ENCODE measurements at places on chromosomes 11 and 22.

- no peak for DNase-seq
These were observed 24.7 kb downstream of the KCNE3 start for GRCh38 chr11:74442636-74443035.

DNA sequence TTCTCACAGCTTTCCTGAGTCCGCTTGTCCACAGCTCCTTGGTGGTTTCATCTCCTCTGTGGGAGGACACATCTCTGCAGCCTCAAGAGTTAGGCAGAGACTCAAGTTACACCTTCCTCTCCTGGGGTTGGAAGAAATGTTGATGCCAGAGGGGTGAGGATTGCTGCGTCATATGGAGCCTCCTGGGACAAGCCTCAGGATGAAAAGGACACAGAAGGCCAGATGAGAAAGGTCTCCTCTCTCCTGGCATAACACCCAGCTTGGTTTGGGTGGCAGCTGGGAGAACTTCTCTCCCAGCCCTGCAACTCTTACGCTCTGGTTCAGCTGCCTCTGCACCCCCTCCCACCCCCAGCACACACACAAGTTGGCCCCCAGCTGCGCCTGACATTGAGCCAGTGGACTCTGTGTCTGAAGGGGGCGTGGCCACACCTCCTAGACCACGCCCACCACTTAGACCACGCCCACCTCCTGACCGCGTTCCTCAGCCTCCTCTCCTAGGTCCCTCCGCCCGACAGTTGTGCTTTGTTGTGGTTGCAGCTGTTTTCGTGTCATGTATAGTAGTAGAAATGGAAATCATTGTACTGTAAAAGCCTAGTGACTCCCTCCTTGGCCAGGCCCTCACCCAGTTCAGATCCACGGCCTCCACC lies 11.7 kb downstream of the RASD2 start:
- DNase-seq, result peak; percentile 59

DNA sequence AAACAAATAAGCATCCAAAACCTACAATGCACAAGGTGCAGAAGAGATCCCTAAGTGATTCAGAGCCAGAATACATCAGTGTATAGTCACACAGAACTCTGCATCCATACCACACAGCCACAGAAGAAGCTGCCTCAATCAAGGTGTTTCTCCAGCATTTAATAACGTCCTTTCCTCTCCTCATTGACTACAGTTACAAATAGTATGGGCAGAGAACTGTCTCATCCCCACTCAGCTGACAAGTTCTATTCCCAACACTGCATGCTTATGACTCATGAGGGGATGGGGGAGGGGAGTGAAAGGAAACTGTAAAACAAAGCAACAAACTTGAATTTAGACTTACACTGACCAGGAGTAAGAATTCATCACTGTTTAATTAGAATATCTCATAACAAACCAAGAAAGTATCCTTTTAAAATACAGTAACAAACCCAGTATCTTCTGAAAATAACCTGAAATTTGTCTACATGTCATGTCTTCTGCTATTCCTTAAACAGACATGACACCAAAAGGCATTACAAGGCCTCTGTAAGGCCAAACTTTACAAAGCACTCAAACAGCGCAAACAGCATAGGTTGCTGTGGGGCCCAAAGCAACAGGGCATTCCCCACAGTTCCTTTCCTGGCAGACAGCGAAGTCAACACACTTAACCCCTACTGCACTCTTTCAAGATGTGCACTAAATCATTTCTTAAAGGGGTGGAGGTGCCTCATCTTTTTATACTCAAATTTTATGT lies 29.3 kb downstream of the CELF1 start:
- peak; percentile 34 for DNase-seq

DNA sequence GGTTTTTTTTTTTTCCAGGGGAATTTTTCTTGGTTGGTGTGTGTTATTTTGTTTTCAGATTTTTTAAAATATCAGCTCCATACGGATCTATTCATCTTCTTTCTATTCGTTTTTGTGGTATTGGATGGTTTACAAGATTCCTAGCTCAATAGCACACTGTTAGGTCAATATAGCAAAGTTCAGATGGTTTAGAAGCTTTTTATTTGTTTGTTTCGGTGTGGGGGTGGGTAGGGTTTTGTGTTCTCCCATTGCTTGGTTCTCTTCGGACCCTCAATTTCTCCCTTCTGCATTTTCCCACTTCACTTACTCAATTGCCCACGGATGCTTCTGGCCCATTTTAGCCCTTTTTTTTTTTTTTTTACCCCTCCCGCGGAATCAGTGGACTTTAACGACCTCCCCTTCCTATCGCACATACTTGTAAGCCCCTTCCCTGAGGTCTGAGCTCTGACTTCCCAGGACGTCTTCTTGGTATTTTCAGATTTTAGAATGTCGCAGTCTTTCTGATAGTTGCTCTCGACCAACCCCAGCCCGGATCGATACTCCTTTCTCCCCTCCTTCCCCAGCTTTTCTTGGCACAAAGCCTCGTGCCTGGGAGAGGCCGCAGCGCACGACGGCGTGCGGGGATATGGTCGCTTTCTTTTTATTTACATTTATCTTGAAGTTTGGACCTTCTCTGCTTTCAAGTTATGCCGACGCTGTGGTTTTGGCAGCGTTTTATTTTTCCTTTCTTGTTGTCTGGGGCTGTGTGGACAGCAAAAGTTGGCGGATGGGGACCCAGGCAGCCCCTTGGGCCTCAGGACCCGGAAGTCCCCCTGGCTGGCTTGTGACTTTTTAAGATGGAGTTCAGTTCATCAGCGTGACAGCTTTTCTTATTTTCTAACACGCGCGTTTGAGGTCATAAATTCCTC lies 4.4 kb upstream of the SPDYC start:
- DNase-seq, result no peak

- DNase-seq, result no peak
These were observed 453.9 kb downstream of the ETS1 start for GRCh38 chr11:128133501-128133900.

DNA sequence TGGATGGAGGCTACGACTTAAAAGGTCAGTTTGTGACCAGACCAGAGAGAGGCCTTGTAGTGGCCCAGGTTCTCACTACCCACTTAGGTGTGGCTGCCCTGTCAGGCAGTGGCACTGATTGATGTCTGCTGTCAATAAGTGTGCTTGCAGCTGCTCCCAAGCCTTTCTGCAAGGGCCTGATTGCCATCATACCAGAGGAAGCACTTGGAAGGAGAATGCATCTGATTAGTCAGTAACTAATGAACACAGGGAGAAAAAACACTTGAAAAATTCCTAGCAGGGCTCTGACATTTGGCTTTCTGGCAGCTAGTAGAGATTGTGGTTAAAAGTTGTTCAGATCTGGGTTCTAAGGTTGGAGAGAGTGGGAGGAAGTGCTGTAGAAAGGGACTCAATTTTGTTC lies 107.5 kb downstream of the NAV2 start:
- DNase-seq, result no peak

GRCh38 chr11:12200279-12200990 lies 90.0 kb downstream of the MICAL2 start:
- no peak for DNase-seq

- no peak for DNase-seq
These were observed 527.4 kb downstream of the BRD1 start for GRCh38 chr22:49300241-49300640.

GRCh38 chr22:45088576-45088975 lies 75.1 kb upstream of the NUP50 start:
- DNase-seq, result no peak

DNA sequence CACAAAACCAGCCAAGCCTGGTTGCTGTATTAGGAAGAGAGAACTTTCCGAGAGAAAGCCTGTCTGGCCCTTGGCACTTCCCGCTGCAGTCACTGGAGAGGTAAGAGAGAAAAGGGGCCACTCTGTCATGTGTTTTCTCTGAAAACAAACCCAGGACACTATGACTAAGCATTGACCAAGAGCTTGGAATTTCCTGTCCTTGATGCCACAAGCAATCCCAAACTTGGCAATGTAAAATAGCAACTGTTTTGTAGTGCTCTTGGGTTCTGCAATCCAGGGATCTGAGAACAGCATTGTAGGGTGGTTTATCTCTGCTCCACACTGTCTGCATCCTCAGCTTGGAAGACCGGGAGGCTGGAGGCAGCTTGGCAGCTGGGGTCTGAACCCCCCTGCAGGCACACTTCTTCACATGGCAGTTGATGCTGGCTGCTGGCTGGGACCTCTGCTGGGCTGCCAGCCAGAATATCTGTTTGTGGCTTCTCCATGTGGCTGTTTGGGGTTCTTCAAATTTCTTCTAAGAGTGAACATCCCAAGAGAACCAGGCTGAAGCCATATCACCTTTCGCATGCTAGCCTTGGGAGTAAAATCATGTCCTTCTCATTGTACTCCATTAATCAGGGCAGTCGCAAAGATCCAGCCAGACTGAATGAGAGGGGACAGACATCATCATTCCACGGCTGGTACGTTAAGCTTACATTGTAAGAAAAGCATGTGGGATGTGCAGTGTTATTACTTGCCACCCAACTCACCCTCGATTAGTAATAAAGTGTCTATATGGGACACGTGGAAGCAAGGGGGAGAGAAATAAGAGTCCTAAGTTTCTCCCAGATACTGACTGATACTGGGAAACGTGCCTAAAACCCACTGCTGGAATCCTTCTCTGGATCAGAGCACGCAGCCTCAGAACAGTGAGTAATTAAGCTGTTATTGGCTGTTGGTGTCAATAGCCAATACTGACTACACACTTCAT lies 537.4 kb upstream of the B3GAT1 start:
- no peak for DNase-seq

DNA sequence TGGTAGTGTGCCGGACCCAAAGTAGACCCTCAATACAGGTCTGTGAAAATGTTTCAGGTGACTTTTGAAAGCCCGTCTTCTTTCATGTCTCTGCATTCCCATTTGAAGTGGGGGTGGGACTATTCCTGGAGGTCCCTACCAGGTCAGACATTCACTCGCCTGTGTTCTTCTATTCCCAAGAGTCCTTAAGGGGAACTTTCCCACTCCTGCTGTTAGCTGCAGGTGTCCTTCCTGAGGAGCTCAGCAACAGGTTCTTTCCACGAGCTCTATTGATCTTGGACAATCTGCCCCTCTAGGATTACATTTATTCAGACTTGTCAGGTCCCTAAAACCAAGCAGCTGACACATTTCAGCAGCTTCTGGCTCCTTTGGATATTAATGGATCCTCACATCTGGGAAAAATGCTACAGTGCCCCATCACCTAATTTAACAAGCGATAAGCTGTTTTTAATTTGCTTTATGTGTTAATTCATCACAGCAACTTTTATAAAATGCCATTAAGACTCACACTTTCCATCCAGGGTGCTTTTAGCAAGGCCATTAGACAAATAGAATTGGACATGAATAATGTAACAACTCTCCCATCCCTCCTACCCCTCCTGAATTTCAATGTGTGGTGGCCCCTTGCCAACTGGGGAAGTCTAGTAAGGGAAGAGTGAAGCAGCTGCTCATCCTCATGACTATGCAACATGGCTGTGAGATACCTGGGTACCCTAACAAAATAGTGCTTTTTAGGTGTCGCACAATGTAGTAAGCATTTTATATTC lies 259.5 kb upstream of the CCDC90B start:
- DNase-seq, result no peak

DNA sequence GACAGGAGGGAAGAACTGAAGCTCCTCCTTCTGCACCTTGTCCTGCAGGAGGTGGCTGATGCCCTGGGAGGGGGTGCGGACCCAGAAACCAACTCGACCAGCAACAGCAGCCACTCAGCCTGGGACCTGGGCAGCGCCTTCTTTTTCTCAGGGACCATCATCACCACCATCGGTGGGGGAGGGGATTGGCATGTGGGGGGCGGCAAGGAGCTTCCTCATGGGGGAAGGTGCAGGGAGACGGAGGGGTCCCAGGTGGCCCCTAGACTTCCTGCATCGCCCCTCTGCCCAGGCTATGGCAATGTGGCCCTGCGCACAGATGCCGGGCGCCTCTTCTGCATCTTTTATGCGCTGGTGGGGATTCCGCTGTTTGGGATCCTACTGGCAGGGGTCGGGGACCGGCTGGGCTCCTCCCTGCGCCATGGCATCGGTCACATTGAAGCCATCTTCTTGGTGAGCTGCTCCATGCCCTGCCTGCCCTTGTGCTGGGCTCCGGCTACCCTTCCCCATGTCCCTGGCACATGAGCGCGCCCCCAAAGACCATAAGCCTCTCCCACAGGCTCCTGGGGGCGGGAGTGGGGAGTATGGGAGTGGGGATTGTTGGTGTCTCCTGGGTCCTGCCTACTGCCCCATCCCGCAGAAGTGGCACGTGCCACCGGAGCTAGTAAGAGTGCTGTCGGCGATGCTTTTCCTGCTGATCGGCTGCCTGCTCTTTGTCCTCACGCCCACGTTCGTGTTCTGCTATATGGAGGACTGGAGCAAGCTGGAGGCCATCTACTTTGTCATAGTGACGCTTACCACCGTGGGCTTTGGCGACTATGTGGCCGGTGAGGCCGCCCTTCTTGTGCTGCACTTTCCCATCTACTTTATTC lies 3.1 kb upstream of the CATSPERZ start:
- no peak for DNase-seq

DNA sequence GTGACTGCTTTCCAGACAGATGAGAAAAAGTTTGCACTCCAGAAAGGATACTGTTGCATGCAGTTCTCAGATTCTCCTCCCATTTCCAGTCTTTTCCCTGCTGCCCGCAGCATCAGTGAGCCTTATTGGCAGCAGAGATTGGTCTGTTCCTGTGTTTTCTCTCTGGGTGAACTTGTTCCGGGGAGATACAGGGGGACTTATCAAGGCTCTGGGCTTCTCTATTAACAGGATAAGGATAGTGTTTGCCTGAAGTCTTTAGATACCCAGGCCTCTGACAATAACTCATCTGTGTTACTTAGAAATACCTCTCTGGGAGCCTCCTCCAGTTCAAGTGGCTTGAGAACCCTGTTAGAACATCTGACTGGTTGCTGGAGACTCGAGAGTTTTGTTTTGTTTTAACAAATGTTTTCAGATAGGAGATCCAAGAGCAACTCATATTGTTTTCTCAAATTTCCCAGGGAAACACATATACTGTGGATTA lies 154.7 kb downstream of the BLID start:
- no peak for DNase-seq

GRCh38 chr11:74824285-74824982 lies 75.8 kb downstream of the RNF169 start:
- no peak for DNase-seq

DNA sequence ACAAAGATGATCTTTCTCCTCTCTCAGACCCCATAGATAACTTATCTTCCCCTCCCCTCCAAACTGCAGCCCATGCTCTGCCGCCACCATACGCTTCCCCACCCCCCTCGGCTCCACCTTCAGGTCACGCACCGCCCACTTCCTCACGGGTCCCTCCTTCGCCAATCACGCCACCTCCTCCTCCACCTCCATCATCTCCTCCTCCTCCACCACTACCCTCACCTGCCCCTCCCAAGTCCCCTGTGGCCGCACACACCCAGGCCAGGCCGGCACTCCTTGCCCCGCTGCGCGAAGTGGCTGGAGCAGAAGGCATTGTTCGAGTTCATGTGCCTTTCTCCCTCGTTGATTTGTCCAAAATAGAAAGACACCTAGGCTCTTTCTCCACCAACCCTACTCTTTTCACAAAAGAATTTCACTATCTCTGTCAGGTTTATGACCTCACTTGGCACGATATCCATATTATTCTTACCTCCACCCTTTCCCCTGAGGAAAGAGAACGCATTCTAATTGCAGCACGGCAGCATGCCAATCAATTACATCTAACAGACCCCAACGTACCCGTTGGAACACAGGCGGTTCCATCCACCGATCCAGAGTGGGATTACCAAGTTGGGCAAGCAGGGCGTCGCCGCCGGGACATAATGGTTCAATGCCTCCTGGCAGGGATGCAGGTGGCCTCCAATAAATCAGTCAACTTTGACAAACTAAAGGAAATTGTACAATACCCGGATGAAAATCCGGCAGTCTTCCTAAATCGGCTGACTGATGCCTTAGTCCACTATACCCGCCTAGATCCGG lies 12.3 kb upstream of the OR56A3 start:
- DNase-seq, result no peak

All from RPMI8226 (cell line).